Inflammatory macrophage treated with lipopolysaccharide for 1 hour (primary cell): ENCODE measurements at places on chromosomes 7 and 10.
A peak's percentile ranks its signal among the peaks of the same experiment; 100 is the strongest.

DNA sequence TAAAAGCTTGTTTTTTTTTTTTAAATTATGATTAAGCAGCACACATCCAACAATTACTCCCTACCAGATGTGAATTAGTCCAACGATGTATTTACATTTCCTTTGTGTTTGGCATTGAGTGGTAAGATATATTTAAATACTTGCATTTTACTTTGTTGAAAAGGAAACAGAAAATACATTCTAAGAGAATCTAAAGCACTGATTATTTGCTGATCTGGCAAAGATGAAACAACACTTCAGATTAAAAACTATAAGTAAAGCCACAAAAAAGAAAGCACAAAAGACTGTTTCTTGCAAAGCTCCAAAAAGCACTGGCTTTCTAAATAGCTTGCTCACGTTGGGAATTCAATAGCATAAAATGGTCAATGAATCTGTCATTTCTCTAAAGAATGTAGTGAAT lies 466.5 kb downstream of the PHTF2 start:
- DNase-seq: no peak

GRCh38 chr10:106897719-106898118 lies 266.8 kb downstream of the SORCS1 start:
- no peak for DNase-seq

DNA sequence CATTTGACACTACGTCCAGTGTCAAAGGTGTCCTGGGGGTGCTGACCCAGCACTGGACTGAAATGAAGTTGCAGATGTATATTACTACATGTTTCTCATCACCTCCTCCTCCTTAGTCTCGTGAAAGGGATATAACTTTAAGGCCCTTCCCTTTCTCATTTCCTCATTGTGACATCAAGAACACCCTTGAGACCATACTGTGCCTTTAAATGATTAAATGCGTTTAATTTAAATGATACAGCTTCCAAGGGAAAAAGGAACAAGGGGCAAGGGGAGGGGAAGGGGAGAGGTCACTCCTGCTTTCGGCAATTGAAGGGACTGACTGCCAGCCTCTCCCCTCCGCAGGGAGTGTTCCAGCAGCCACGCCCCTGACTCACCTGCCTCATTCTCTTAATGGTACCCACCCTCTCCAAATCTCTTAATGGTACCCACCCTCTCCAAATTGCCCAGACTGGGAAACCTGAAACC lies 80.5 kb upstream of the KMT2E start:
- DNase-seq: peak; percentile 45

DNA sequence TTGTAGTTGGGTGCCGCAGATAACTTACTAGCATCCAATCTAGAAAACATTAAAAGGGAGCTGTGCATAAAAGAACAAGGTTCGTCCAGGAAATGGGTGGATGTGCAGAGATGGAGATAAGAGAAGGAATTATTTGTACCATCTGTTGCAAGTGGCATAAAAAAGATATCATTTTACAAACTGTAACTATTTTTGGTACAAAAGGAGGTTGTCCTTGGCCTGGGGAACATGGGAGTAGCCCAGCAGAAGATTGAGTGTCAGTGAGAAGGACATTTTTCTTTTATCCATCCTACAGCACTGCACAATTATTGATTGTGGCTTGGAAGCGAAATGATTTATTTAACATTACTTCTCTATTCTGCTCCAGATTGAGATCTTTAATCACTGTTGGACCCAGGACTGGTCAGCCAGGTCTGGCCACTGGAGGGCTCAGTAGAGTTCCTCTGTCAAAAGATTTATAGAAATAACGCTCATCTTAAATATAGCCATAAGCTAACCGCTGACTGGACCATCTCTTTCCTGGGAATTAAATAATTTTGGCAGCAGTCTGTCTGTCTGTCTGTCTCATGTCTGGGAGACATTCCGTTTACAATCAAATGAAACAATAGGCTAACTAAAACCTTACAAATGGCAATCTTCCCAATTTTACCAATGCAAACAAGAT lies 254.1 kb downstream of the KIAA1217 start:
- DNase-seq: no peak

DNA sequence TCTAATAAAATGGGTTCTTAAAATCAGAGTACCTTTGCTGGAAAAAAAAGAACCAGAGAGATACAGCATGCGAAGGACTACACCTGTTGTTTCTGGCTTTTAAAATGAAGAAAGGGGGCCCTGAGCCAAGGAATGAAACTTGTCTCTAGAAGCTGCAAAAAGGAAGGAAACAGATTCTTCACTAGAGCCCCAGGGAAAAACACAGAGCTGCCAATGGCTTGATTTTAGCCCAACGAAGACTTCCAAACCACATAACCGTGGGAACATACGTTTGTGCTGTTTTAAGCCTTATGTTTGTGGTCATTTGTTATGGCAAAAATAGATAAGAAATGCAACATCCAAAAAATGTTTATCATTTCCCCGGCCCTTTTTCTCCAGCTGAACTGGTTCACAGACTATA lies 780.0 kb downstream of the SORCS1 start:
- no peak for DNase-seq

- no peak for DNase-seq
These were observed 218.1 kb upstream of the FOXP2 start for GRCh38 chr7:114196517-114196916.
